ENCODE measurements at places on chromosomes 12 and 14. TPM values are rescaled to one million over a fixed set of nuclear protein-coding genes. Genes with fewer than 3 reads are reported as not detected.

- no peak for DNase-seq
Measured at GRCh38 chr14:56886471-56887062, 76.3 kb upstream of the OTX2 start.

- DNase-seq = no peak
Measured at GRCh38 chr12:25130741-25131188, 64.2 kb downstream of the DNAI7 start.

DNA sequence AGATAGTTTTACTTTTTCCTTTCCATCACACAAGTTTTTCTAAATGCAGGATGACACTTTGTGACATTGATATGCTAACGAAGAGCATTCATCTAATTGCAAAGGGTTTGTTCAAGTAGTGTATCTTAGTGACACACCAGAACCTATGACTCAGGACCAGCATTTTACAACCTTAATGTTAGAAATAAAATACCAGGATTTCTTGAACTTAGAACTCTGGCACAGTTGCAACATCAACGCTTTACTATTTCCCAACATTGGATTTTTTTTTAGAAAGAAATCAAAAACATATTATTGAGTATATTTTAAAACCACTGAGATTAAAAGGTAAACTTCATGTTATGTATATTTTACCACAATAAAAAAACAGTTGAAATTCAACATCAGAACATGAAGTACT lies 17.9 kb upstream of the PLEKHG6 start:
- no peak for DNase-seq

The SLC17A8 gene
- total RNA-seq = not detected

DNA sequence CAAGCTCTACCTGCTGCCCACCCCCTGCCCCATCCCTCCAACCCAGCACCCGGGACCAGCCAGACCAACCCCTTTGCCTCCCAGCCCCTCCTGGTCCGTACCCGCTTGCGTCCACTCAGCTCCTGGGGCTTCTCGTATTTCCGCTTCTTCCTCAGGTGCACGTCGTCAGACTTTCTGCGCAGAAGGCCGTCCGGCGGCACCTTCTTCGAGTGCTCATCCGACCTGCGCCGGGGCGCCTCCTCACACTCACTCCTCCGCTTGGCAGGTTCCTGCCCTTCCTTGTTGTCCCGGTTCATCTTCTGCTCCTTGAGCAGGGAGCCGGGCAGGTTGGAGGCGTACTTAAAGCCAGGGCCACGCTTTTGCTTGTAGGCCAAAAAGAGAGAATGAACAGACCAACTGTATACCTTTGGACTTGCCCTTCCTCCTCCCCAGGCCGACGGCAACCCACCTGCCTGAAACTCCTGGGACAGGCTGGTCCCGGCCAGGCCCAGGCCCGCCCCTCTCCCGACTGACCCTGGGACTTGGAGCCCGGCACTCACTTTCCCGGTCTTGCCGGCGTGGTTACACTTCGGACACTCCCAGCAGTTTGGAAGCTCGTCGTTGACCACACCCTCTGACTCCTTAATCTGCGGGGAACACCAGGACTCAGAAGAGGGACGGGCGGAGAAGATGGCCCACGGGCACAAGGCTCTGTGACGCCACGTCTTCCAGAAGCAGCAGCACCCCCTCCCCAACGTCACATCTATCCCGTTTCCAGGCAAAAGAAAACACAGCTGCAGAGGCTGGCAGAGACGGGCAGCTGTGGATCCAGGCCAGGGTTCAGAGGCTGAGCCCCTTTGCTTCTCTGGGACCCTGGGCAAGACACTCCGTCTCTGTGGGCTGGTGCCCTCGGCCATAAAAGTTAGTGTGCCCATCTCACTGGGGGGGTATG lies 44.3 kb downstream of the RNF34 start:
- DNase-seq = no peak

The LUM gene
- not detected for total RNA-seq

GRCh38 chr14:93234798-93235197 lies 27.7 kb downstream of the UBR7 start:
- no peak for DNase-seq

The SLC6A12 gene
- total RNA-seq = 0.37 TPM

DNA sequence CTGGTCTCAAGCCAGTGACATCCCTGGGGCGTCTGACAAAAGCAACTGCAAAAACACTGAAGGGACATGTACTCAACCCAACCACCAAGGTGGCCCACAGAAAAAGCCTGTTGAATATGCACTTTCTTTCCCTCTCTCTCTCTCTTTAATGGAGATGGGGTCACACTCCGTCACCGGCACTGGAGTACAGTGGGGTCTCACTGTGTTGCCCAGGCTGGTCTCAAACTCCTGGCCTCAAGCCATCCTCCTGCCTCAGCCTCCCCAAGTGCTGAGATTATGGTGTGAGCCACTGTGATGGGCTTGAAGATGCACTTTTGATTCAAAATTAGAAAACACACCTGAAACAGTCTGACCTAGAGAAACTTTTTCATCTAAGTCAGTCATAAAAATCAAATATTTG lies 7.2 kb upstream of the CD27 start:
- no peak for DNase-seq

DNA sequence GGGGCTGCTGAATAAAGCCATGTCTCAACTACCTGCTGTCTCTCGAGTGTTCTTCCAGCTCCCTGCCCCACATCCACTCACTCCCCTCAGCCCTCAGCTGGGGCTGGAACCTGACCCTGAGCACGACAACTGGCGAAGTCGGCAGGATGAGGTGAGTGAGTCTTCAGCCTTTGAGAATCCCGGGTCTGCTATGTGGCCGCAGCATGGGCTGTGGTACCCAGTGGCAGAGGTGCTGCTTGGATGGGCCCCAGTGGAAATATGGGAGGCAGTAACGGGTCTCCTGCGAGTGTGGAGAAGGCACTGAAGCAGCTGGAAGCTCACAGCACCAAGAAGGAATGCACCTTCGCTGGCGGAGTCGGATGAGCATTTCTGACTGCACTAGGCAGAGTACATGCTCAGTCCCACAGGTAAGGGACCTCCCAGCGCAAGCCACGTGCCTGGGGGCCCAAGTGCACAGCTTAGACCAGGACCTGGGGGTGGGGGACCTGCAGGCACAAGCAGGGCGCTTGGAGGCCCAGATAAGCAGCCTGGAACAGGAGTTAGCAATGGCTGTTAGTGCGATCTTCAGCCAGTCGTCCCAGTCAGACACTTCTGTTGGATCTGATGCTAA lies 95.5 kb upstream of the TMPO start:
- DNase-seq = no peak

GRCh38 chr14:97420211-97420610 lies 623.0 kb downstream of the VRK1 start:
- no peak for DNase-seq

The SPATS2 gene
- 19.3 TPM for total RNA-seq

GRCh38 chr14:42110167-42110566 lies 503.5 kb downstream of the LRFN5 start:
- no peak for DNase-seq

The CPNE6 gene
- not detected for total RNA-seq

GRCh38 chr14:80275208-80275850 lies 64.0 kb upstream of the DIO2 start:
- DNase-seq = no peak
